ENCODE measurements at places on chromosomes 13 and 19. TPM values are rescaled to one million over a fixed set of nuclear protein-coding genes. Genes with fewer than 3 reads are reported as not detected.

DNA sequence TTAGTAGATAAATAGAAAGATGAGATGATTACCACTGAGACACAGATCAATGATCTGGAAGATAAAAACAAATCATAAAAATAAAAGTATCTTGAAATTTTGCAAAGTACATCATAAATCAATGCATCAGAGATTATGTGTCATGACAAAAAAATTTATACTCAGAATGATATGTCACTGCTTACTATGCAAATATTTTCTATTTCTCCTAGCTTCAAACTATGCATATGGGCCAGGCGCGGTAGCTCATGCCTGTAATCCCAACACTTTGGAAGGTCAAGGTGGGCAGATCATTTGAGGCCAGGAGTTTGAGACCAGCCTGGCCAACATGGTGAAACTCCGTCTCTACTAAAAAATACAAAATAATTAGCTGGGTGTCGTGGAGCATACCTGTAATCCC, 17.3 kb upstream of the RBM26 start:
- no peak overlapping the region for H3K4me3 ChIP-seq
- no peak for DNase-seq

DNA sequence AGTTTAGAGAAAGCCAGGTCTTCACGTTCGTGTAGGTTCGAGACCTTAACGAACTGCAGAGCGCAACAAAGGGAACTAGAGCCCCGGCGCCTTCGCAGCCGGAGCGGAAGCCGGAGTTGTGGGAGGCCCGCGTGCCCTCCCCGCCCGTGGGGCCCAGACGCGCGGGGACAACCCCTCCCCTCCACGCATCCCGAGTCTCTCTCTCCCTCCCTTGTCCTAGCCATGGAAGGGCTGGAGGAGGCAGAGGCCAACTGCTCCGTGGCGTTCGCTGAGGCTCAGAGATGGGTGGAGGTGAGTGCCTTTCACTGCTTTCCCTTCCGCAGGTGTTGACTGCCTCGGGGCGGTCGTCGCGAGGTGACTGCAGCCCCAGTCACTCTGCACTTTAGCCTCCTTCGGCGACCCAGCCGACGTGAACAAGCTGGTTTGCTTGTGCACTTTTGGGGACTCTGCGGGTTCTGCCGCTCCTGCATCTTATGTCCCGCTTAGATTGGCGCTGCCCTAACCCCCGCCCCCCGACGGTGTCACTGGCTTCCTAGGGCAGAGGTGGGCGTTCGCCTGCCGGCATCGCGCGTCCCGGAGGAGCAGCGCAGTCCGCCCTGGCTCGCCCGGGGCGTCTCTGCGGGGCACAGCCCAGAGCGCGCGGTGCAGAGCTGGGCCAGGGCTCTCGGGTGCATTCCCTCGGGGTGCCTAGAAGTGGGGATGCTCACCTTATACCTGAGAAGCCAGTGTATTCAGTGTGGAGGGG, 478 bp downstream of the LMO7 start:
- H3K4me1 ChIP-seq = peaks cover 22% of the 10 kb centered on the region
- peak overlapping the region; percentile 86 for H3K27ac ChIP-seq
- peak overlapping the region; percentile 80 for H3K4me3 ChIP-seq
- H3K27me3 ChIP-seq = no peaks in the 10 kb centered on the region

- peaks cover 11% of the 10 kb centered on the region for H3K36me3 ChIP-seq
- H3K4me1 ChIP-seq = peaks cover 11% of the 10 kb centered on the region
- H3K27ac ChIP-seq = peak overlapping the region; percentile 96
- peak overlapping the region; percentile 86 for H3K4me3 ChIP-seq
Observed at GRCh38 chr19:40718774-40719391, 2.0 kb downstream of the ITPKC start.

The TMPRSS9 gene
- polyA plus RNA-seq = not detected

The ZNF780B gene
- 3.7 TPM for polyA plus RNA-seq

- peaks cover 14% of the 10 kb centered on the region for H3K4me1 ChIP-seq
- no peaks in the 10 kb centered on the region for H3K27me3 ChIP-seq
- H3K4me3 ChIP-seq = no peak overlapping the region
- DNase-seq = no peak
Observed at GRCh38 chr13:98490866-98491265, 86.0 kb downstream of the STK24 start.

GRCh38 chr19:46551164-46551563, 50.0 kb upstream of the CALM3 start:
- H3K27ac ChIP-seq = no peak overlapping the region
- H3K4me3 ChIP-seq = no peak overlapping the region
- no peaks in the 10 kb centered on the region for H3K4me1 ChIP-seq

DNA sequence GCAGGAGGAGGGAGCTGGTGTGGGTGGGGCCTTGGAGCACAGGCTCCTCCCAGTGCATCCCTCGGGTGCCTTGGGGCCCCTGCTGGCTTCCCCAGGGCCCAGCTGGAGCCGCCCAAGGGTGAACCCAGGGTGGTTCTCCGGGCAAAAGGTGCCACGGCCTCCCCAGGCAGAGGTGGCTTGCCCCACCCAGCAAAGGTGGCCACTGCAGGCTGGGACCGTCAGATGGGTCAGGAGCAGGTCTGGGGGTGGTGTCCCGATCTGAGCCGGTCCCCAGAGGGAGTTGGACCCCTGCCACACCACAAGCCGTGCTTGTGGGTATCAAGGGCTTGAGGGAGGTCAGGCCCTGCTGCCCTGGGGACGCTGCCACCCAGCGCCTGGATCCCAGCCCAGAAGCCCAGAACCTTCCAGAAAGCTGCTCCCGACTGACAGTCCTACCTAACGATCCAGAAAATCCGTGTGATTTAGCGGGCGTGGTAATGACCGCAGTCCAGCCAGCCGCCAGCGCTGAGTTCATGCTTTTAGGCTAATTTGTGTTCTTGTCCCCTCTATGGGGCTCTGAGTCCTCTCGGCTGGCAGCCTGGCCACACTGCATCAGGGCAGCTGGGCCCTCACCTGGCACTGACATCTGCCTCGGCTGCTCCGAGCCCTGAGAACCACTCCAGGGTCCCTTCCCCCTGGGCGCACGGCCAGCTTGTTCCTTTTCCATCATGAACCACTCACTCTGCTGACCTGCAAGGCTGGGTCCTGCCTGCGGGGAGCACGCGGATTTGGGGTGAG, 5.0 kb upstream of the GRIN3B start:
- H3K4me3 ChIP-seq = no peak overlapping the region
- H3K27me3 ChIP-seq = peaks cover 34% of the 10 kb centered on the region
- peaks cover 27% of the 10 kb centered on the region for H3K36me3 ChIP-seq
- no peak for DNase-seq
- H3K27ac ChIP-seq = no peak overlapping the region
- H3K4me1 ChIP-seq = peaks cover 5% of the 10 kb centered on the region

- H3K27me3 ChIP-seq = no peaks in the 10 kb centered on the region
- no peak for DNase-seq
- no peaks in the 10 kb centered on the region for H3K4me1 ChIP-seq
- H3K36me3 ChIP-seq = peaks cover 4% of the 10 kb centered on the region
Observed at GRCh38 chr19:18756896-18757295, 34.2 kb downstream of the COMP start.

The ZNF584 gene
- polyA plus RNA-seq = 11.6 TPM

DNA sequence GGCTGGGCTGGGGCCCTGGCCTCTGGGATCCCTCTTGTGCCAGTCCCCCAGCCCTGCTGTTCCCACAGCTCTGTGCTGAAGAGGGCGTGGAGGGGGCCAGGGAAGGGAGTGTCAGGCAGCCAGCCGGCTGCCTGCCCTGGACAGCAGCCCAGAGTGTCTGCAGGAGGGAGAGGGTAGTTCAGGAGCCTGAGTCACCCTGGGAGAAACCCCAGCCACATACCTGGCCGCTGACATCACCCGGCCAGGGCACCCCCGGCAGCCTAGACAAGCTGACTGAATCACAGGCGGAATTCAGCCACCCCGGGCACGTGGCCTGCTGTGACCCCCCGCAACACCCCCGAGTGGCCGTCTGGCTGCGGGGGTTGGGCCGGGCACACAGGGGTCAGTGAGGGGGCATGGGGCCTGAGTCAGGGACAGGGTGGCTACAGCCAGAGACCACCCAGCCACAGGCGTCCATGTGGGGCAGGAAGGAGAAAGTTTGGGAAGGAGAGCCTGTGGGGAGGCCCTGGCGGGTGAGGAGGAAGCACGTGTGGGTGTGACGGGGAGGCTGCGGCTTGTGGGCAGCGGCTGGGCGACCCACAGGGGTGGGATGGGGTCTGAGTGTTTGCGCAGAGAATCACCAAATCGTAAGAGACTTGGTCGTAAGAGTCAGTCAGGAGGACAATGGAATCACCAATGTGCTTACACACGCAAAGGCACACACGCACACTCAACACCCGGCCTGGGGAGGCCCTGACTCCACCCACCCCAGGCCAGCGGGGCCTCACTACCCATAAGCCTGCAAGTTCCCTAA, 11.9 kb upstream of the FOSB start:
- no peaks in the 10 kb centered on the region for H3K36me3 ChIP-seq
- peak overlapping the region; percentile 66 for H3K27ac ChIP-seq
- peaks cover 11% of the 10 kb centered on the region for H3K4me1 ChIP-seq
- peak; percentile 99 for DNase-seq

The MCEMP1 gene
- polyA plus RNA-seq = not detected

The NTN5 gene
- polyA plus RNA-seq = 0.11 TPM

DNA sequence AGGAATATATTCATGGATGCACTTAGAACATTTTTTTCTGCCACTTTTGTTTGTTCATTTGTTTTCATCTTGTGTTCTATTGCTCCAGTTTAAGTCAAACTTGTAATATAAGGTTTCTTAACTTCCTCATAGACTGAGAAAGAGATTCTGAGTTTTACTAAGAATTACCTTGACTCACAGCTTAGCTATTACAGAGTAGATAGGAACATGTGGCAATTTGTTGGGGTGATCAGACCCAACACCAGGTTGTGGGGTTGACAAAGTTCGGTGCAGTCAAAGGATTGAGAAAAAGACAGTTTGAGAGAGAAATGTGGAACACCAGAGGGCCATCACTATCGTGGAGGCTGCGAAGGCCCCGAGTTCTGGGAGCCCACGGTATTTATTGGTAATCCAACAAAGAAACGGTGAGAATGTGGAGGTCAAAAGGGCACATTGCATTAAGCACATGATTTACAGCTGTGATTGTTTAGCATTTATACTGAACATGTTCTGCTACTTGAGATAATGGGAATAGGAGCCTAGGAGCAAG, 2526.0 kb downstream of the PCDH9 start:
- H3K27ac ChIP-seq = no peak overlapping the region
- H3K27me3 ChIP-seq = no peaks in the 10 kb centered on the region
- no peaks in the 10 kb centered on the region for H3K36me3 ChIP-seq
- H3K4me3 ChIP-seq = no peak overlapping the region
- H3K4me1 ChIP-seq = no peaks in the 10 kb centered on the region
- DNase-seq = no peak

DNA sequence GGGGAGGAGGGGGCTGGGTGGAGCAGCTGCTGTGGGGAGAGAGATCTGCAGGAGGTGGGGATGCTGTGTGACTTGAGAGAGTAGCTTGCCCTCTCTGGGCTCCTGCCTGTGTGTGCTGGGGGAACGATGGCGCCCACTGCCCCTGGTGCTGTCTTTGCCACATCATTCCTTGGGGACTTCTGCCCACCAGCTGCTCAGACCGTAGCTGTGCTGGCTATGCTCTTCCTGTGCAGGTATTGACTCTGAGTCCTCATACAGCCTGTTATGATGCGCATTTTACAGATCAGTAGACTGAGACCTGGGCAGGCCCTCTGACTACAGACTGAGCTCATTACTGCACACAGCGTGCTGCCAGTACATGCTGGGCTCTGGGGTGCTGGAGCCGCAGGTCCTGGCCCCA, 51.1 kb downstream of the DNM2 start:
- no peak overlapping the region for H3K27ac ChIP-seq
- peaks cover 16% of the 10 kb centered on the region for H3K4me1 ChIP-seq
- no peaks in the 10 kb centered on the region for H3K27me3 ChIP-seq
- peaks cover 11% of the 10 kb centered on the region for H3K36me3 ChIP-seq

DNA sequence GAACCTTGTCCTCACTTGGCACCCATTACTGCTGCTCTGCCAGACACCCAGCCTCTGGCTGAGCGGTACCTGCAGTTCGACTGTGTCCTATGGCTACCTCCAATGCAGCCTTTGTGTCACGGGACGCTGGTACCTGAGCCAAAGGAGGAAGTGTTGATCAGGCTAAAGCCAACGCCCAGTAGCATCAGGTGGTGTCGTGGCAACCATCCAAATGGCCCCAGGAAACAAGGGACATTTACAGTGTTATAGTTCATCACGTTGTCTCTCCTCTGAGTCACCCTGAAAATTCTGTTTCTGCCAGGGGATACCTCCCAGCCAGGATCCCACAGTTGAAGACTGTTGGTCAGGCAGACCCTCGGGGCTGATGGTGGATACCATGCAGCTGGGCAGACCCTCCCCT, 10.1 kb downstream of the RHPN2 start:
- H3K4me1 ChIP-seq = peaks cover 5% of the 10 kb centered on the region
- no peaks in the 10 kb centered on the region for H3K27me3 ChIP-seq
- H3K36me3 ChIP-seq = peaks cover 2% of the 10 kb centered on the region
- H3K4me3 ChIP-seq = no peak overlapping the region
- DNase-seq = no peak

- DNase-seq = no peak
- H3K27ac ChIP-seq = no peak overlapping the region
- no peak overlapping the region for H3K4me3 ChIP-seq
- no peaks in the 10 kb centered on the region for H3K4me1 ChIP-seq
- no peaks in the 10 kb centered on the region for H3K36me3 ChIP-seq
- H3K27me3 ChIP-seq = no peaks in the 10 kb centered on the region
Observed at GRCh38 chr13:25422153-25422552, 50.4 kb downstream of the ATP8A2 start.

The CRX gene
- not detected for polyA plus RNA-seq

The NOVA2 gene
- polyA plus RNA-seq = not detected

GRCh38 chr19:10402441-10403038, 802 bp downstream of the CDC37 start:
- peak overlapping the region; percentile 95 for H3K27ac ChIP-seq
- H3K4me3 ChIP-seq = peak overlapping the region; percentile 98

DNA sequence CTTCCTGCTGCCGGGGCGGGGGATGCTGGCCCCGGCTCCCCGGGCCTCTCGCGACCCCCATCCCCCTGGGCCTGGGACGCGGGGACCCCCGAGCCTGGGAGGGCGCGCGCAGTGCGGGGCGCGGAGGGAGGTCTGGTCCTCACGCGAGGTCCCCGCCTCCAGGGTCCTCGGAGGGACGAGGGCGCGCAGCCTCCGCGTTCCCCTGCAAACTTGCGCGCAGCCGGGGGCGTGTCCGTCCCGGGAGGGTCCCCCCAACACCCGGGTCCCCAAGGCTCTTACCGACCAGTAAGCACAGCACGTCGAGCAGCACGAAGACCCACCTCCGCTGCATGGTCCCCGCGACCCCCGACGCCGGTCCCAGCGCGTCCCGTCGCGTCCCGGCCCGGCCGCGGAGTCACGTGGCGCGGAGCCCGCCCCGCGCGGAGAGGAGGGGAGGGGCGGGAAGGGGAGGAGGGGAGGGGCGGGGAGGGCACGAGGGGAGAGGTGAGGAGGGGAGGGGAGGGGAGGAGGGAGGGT, at the start of gene PLPP2:
PLPP2 (minus strand) TSS at position 398 of the 516 bp plus-strand sequence; CDS start at position 331, 67 bp downstream.
- DNase-seq = no peak
- H3K27ac ChIP-seq = no peak within 1 kb of the TSS
- peaks cover 53% of the 10 kb centered on the region for H3K27me3 ChIP-seq

The LILRB2 gene
- polyA plus RNA-seq = not detected

The ERICH4 gene
- polyA plus RNA-seq = not detected

The IGSF23 gene
- 0.26 TPM for polyA plus RNA-seq

All from IMR-90 (cell line).